ENCODE measurements at places on chromosomes 12 and 14.

DNA sequence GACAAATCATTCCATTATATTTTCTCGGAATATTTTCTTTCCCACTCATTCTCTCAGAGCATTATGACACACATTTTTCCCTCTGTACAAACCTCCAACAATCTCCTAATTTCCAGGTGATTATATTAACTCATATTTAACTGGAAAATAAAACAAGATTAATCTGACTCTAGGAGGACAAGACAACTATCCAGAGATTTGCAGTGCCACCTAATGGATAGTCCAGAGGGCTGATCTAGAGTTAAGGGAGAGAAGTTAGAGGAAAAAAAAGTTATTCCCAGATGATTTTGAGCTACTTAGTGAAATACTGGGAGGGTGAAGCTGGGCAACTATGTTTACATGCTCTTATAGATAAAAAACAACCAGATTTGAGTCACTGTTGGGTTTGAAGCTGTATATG is 161.7 kb downstream of the ALX1 start:
- DNase-seq: no peak

- DNase-seq: no peak
Measured at GRCh38 chr12:76568130-76568529, 8.6 kb upstream of the OSBPL8 start.

GRCh38 chr12:115543269-115543668 is 734.2 kb downstream of the MED13L start:
- no peak for DNase-seq

- no peak for DNase-seq
Measured at GRCh38 chr12:115370207-115370606, 686.2 kb upstream of the TBX3 start.

GRCh38 chr12:64521833-64522232 is 69.9 kb downstream of the TBK1 start:
- no peak for DNase-seq

DNA sequence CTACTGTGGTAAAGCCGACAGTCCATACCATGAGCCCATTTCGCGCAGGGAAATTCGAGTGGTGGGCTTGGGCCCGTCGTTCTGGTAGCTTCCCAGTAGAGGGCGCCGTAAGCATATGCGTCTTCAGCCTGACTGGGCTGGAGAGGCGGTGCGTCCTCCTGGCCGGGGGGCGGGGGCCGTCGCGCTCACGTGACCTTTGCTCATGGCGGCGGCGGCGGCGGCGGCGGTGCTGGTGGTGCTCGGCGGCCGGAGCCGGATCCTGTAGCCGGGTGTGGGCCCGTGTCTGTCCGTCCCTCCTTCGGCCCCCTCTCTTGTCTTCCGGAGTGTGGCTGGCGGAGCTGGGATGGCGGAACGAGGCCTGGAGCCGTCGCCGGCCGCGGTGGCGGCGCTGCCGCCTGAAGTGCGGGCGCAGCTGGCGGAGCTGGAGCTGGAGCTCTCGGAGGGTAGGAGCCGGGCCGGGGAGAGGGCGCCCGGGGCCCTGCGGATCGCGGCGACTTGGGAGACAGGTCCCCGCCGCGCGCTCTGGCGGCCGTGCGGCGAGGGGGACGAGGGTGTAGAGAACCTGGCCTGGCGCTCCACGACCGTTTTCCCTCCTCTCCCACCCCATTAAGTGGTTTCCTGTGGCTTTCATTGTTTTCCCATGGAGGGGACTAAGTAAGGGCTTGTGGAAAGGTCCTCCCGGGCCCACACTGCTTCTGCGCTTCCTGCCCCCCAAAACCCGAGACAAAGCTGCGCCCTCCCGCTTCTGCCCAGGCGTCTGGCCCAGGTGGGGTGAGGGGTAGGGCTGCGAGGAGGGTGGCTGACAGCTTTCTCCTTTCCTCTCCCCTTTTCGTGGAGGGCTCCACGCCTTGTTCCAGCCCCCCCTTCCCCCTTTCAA is at the start of gene DIP2B:
TSS of gene DIP2B (plus strand) at position 188 of the 877 bp plus-strand sequence. CDS start at position 344, 156 bp downstream.
- DNase-seq: peak; percentile 87

- DNase-seq: peak; percentile 15
Measured at GRCh38 chr12:89991807-89992590, 283.4 kb upstream of the ATP2B1 start.

GRCh38 chr12:14113031-14113430 is 131.6 kb upstream of the GRIN2B start:
- peak; percentile 70 for DNase-seq

DNA sequence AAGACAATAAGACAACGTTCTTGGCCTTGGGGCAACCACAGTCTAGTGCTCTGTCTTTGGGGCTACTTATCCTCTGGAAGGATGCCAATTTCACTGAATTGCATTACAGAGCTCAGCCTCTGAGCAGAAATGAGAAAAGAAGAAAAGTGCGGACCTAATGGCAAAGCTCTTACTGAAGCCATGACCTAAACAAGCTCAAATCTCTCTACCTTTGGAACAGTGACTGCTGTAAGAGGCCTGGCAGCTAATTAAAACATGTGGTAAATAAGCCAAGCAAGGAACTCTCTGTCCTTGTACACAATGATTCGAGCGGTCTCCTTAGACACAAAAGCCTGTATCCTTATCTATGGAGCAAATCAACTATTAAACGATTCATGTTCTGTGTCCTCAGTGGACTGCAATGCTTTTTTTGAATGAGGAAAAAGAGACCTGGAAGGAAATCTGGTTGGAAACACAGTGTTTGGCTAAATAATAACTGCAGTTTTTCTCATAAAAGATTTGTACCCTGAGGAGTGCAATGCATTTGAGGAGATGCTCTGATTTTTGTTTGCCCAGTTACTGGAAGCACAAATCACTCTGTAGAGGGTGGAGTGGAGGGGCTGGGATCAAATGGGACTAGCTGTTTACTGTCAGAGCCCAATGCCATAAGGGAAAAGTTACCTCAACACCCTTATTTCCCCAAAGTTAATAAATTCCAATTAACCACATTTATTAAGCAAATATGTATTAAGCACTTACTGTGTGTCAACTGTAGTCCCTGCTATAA is 113.9 kb downstream of the NDUFA12 start:
- no peak for DNase-seq

- no peak for DNase-seq
Measured at GRCh38 chr12:80261403-80261802, 162.1 kb downstream of the OTOGL start.

GRCh38 chr12:122909442-122910288 is 13.7 kb upstream of the VPS37B start:
- DNase-seq: peak; percentile 91

DNA sequence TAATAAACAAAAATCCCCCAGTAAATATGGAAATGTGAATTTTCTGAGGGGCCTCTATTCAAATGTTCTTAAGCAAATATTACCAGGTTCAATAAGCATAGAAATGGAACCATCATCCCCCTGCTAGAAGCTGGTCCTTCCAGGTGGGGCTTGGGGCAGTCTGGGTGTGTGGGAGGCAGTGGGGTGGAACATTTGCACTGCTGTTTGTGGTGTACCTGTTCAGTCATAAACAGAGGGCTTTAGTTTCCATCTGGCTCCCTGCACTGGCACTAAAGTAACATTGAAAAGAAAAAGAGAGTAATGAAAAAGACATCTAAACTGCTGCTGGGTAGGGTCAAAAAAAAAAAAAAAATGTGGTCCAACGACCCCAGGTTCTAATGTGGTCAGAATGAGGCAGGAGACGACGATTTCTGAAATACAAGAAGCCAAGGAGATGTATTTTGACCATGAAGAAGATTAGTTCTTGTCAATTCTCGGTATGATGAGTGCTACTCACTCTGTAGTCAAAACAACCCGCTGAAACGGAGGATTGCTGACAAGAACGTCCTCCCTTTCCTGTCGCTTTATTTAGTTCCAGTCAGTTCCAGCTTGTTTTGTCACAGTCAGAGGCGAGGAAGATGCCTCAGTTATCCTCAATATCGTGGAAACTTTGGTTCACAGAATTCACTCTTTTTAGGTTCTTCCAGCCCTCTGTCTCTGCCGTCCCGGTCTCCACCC is 44.2 kb upstream of the MANSC4 start:
- DNase-seq: no peak

GRCh38 chr14:54333511-54333910 is 63.3 kb upstream of the CDKN3 start:
- no peak for DNase-seq

DNA sequence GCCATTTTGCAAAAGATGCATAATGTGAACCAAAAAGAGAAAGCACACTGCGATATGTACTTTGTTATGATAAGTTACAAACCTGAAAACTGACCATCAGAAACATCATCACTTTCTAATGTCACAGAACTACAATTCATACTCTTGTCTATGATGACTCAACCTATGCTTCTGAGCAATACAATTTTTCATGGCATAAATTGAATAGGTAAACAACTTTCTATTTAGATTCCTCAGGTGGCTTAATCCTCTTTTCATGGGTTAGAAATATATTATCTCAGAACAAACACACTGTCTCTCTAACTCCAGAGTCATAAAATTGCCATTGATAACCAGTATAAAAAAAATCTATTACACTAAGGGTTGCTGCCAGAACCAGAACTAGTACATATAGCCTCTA is 1715.0 kb upstream of the FLRT2 start:
- no peak for DNase-seq

DNA sequence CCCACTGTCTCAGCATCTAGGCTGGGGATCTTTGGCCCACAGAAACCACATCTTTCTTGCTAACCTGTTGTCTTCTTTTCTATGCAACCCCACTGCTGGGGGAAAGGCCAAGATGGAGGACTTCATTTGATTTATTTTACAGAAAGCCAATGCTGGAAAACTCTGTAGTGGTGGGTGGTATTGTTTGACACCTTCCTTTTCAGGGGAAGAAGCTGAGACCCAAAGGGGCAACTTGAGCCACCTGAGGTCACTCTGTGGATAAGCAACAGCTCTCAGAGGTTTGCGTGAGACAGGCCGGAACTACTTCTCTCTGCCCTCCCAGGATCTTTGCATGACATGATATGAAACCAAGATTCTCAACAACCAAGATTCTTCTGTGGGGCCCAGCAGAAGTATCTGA is 645.2 kb downstream of the VRK1 start:
- DNase-seq: no peak

- DNase-seq: no peak
Measured at GRCh38 chr12:121089031-121089812, 43.5 kb upstream of the P2RX7 start.

DNA sequence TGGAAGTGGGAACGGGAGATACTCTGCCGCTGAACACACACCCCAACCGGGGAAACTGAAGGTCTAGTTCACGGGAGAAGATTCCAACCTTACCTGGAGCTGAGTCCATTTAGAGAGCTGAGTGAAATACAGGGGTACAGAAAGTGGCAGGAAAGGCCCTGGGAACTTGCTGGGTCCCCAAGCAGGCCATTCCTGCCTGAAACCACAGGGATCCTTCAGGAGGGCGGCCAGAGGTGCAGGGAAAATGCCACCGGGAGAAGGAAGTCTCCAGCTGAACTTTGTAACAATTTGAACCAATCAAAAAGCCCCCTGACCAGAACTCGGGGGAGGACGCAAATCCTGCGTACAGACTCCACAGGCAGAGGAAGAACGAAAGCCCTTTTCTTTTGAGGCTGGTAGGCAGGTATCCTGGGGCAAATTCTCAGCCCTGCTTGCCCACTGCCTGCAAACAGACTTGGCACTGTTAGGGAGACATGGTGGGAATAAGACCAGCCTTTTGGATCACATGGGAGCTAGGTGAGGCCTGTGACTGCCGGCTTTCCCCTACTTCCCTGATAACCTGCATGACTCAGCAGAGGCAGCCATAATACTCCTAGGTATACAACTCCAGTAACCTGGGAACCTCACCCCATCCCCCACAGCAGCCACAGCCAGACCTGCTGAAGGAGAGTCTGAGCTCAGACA is 170.9 kb downstream of the SEC23A start:
- no peak for DNase-seq

DNA sequence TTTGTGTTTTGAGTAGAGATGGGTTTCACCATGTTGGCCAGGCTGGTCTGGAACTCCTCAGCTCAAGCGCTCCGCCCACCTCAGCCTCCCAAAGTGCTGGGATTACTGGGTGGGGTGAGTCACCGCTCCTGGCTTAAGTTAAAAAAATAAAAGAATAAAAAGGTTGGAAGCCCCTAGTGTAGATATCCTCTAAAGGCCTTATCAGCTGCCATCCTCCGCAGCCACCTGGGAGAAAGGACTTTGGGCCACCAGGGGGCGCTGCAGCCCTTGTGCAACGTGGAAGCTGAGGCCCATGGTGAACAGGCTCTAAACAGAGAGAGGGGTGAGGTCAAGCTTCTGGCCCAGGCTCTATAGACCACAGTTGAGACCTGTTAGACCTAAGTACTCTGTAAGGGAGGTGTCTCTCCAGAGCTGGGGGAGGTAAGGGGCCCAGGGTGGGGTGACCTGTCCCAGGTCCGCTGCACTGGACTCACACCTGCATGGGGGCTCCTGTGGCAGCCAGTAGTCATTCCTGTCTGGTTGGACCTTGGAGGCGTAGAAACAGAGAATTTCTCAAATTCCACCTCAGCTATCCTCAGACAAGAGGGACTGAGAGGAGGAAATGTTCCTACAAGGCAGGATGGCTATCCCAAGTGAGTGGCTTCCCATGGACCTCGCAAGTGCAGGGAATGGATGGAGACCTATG is 14.0 kb upstream of the RACGAP1 start:
- DNase-seq: peak; percentile 75

- DNase-seq: no peak
Measured at GRCh38 chr12:29943683-29944082, 159.9 kb upstream of the TMTC1 start.

DNA sequence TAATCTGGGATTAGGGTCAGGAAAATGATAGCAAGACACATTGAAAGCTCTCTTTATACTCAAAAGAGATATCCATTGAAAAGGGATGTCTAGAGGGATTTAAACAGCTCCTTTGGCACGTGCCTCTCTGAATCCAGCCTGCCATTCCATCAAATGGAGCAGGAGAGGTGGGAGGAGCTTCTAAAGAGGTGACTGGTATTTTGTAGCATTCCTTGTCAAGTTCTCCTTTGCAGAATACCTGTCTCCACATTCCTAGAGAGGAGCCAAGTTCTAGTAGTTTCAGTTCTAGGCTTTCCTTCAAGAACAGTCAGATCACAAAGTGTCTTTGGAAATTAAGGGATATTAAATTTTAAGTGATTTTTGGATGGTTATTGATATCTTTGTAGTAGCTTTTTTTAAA is 25.4 kb upstream of the PLEKHD1 start:
- DNase-seq: no peak

DNA sequence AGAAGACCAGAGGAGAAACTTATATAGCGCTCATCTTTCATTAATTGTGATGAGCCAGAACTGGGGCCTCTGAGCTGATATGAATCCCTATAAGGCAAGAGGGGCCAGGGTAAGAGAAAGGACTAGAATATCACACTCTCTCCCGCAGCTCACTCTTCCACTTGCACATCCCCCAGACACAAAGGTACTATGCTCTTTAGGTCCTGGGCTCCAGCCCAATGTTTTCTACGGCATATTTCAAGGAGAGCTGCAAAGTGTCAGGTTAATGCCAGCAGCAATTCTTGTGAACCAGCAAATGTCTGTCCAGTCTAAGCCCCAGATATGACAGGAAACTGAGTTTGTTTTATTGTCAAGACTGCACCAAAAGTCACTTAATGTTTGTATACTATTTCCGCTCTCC is 29.4 kb downstream of the PPP2R5E start:
- no peak for DNase-seq

DNA sequence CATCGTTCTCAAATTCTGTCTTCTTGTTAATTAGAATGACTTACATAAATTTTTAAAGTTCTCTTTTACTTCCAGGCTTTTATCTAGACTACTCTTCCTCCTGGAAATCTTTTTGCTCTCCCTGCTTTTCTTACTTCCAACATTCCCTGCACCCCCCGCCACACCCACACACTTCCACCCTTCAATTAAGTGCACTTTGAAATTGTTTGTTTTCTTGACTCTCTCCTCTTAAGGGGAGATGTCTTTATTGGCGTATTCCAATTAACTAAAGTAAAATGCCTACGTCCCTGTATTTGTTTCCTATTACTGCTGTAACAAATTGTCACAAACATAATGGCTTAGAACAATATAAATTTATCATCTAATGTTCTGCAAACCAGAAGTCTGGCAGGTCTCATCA is 125.2 kb upstream of the KRR1 start:
- no peak for DNase-seq

All from pons (tissue), 1 donor.